ENCODE measurements at places on chromosomes 7 and 10. TPM values are rescaled to one million over a fixed set of nuclear protein-coding genes. Genes with fewer than 3 reads are reported as not detected.

Gene IFIT1
- 20.4 TPM for total RNA-seq

Gene TEX47
- not detected for total RNA-seq

Gene GATA3
- total RNA-seq, result not detected

Gene PURB
- total RNA-seq, result 20.7 TPM

GRCh38 chr7:7490003-7490402 lies 45.7 kb downstream of the COL28A1 start:
- DNase-seq, result no peak
- H3K4me3 ChIP-seq, result no peak overlapping the region
- peaks cover 5% of the 10 kb centered on the region for H3K4me1 ChIP-seq
- no peak overlapping the region for H3K27ac ChIP-seq

GRCh38 chr10:45179691-45180090 lies 135.7 kb downstream of the OR13A1 start:
- no peaks in the 10 kb centered on the region for H3K36me3 ChIP-seq
- no peak overlapping the region for H3K27ac ChIP-seq
- peaks cover 12% of the 10 kb centered on the region for H3K27me3 ChIP-seq
- DNase-seq, result no peak
- H3K4me1 ChIP-seq, result no peaks in the 10 kb centered on the region
- no peak overlapping the region for H3K4me3 ChIP-seq
